Stimulated activated naive CD8-positive, alpha-beta T cell treated with anti-CD3 and anti-CD28 coated beads, Interleukin-15, amount 100 ng/mL, for 72 hours (primary cell): ENCODE measurements at places on chromosomes 6 and 20.

DNA sequence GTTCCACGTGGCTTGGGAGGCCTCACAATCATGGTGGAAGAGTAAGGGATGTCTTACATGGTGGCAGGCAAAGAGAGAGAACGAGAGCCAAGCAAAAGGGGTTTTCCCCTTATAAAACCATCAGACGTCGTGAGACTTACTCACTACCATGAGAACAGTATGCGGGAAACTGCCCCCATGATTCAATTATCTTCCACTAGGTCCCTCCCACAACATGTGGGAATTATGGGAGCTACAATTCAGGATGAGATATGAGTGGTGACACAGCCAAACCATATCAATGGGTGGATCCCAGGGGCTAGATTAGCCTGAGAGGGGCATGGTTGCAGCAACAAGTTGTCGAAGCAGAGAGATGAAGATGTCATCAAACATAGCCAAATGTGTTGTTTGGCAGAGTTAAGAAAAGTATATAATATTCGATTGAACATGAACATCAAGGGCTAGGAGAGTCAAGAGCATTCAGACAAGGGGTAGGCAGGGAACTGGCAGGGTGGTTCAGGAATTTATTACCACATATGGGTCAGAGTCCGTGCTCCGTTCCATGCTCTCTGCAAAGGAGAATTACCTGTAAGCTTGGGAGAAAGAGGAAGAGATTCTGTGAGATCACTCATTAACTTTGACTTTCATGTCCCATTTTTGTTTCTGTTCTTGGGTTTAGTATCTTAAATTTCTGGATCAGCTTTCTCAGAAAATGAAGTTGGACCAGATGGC lies 98.8 kb downstream of the CCDC170 start:
- no peak for DNase-seq

- DNase-seq = no peak
Observed at GRCh38 chr20:32605167-32605656, 20.1 kb upstream of the NOL4L start.

- no peak for DNase-seq
Observed at GRCh38 chr20:18743665-18744440, 69.7 kb upstream of the SCP2D1 start.

DNA sequence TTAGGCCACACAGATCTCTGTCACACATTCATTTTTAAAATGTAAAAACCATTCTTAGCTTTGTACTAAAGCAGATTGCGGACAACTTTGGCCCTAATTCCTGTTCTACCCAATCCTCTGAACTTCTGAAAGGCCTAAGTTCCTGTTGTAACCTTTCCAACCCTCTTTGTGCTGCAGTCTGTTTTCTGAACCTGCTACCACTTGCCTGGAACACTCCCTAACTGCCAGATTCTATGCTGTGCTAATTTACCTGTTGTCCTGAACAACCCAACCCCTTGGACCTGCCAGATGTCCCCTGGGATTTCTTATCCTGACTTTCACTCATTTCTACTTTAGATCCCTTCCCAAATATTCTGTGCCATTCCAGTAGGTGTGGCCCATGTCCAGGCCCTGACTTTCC lies 398.7 kb downstream of the ZFAND3 start:
- DNase-seq = no peak

GRCh38 chr20:23759306-23759940 lies 8.7 kb upstream of the CST1 start:
- DNase-seq = no peak

DNA sequence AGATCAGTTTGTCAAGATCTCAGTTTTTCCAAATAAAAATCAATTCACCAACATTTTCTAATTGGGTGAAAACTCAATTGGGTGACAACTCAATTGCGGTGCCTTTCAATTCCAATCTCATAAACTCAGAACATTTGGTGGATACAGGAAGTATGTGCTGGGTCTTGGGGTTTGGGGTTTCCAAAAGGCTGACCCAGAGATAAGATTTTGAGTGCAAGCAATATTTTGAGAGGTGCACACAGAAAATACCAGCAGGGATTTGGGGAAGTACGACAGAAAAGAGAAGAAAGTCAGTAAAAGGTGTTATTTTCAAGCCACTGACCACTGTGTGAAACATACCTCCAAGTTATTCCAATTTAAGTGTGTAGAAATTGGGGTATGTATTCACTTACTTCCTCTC lies 258.0 kb downstream of the PHACTR1 start:
- DNase-seq = no peak

DNA sequence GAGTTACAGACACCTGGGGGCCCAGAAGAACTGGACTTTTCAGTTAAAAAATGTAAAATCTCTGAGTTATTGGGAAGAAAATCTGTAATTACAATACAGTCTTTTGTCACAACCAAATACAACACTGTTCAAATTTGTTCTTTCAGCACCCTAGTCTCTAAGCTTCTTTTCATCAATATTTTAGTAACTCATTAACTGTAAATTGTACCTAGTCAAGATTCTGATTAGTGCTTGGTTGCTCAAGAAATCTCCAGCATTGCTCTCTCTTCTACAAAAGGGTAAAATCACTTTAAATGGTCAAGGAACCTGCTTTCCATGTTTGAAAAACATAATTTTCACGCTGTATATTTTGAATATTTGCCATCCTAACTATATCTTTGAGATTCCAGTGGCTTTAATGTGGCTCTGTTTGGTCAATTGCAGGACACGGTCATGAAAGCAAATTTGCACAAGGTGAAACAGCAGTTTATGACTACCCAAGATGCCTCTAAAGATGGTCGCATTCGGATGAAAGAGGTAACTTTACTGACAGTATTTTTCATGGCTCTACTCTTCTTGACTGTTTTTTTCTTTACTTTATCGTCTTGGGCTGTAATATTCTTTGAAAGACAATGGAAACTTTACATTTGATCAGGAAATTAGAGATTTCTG lies 9.2 kb downstream of the SCGN start:
- no peak for DNase-seq

- no peak for DNase-seq
Observed at GRCh38 chr6:14555804-14556203, 438.2 kb downstream of the CD83 start.

- DNase-seq = no peak
Observed at GRCh38 chr6:39266375-39266774, 37.1 kb upstream of the KCNK5 start.

DNA sequence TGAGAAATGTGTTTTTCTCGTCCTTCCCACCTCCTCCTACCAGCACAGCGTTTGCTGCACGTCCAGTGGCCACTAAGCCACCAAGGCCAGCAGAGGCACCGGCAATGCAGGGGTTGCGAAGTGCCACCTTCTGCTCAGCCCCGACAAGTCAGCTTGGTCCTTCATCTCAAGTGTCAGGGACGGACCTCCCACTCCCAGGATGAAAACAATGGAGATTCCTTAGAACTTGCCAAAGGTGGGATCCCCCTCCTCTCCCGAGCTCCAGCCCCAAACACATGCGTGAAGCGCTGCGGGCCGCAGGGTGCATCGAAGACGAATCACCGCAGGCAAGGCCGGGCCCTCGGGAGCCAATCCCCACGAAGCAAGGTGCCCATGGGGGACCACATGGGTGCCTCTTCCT lies 60.8 kb downstream of the WDR27 start:
- no peak for DNase-seq

DNA sequence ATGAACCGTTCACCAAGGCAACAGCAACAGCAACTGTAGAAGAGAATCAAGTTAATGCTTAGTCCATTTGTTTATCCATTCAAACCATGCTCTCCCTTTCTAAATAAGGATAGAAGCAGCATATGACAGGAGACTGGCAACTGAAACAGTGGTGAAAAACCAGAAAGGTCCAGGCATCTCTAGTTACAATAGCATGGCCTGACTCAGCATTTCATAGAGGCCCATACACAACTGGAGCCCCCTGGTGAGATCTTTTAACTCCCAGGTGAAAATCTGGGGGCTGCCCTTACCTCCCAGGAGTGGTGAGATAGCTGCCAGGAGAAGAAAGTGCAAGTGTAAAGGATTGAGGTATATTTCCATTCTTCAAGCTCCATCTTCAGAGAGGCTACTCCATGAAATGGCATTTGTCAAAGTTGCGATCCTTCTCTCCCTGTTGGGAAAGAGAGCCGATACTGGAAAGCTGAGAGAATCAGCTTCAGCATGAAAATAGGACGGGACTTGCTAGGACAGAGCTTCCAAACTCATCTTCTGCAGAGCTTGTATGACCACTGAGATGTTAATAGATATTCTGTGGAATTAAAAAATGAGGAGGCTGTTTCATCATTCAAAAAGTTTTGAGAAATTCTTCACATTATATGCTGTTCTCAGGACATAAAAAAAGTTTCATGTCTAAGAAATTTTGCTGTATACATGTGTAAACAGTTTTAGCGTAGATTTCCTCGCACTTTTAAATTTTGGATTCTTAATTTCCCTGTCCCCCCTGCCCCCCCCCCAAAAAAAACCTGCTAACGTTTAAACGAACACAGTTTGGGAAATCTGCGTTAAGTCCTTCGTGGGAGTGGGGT lies 10.9 kb upstream of the SLC2A12 start:
- DNase-seq = no peak

- DNase-seq = no peak
Observed at GRCh38 chr6:83463886-83464285, 33.0 kb upstream of the ME1 start.

DNA sequence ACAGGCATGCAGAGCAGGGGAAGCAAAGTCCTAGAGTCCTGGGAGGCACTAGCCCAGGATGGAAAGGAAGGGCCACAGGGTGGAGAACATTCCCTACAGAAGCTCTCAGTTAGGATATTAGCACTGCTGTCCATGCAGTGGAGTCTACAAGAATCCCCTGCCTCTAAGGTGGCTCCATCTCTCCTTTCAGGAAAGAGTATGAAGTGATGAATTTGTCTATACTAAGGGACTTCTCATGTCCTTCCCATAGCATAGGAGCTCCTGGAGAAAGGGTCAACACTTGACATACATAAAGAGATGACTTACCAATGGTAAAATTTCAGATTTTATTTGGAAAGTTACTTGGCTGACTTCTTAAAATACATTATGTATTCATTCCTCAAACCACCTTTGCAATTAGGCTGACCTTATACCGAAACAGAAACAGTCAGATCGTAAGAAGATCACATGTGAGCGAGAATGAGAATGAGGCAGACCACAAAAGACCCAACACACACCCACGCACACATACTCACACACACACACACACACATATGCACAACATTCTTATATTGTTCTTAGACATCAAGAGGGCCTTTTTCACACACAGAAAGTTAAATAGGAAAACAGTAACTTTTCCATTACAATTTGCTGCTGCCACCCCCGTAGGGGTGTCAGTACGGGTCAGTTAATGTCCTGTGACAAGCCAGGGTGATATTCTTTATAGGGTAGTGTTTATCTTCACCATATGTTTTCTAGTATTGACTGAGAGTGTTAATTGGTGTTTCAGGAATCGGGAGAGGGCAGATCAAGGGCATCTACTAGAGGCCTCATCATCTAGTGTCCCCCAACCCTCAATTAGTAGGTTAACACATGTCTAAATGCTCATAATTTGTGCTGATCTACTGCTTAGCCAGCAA lies 159.4 kb downstream of the FAXC start:
- no peak for DNase-seq

- no peak for DNase-seq
Observed at GRCh38 chr20:19901226-19901625, 115.9 kb upstream of the NAA20 start.

DNA sequence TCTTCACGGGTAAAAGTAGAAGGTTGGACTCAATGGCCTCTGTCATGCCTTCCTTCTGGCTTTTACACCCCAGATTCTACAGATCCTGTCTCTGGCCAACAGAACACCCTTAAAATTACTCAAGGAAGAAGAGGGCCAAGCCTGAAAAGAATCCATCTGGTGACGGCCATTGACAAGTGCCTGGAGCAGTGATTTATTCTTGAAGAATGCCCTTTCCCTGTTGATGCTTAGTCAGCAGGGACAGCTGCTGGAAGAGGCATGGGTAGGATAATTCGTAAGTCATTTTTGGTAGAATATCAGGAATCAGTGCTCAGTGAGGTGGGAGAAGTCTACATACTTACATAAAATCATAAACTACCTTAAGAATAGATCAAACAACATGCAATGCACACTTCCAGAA lies 397.9 kb downstream of the SAMD5 start:
- no peak for DNase-seq
